Fibroblast of the conjunctiva (primary cell): ENCODE measurements at places on chromosomes 7 and 10.

DNA sequence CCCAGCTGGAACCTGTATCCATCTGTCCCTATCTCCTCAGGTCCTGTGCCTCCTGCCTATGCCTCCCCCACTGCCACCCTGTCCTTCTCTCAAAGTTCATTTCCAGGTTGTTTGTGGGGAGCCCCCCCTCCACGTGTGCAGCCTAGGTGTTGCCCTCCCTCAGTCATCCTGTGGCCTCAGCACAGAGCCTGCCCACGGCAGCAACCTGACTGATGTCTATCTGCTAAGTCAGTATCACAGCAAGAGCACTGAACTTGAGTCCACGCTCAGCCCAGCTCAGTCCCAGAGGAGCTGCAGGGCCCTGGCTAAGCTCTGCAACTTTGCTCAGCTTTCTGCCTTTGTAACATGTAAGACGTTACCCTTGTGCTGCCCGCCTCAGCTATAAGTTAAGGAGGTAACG lies 28.7 kb downstream of the FAM53B start:
- no peak for DNase-seq

DNA sequence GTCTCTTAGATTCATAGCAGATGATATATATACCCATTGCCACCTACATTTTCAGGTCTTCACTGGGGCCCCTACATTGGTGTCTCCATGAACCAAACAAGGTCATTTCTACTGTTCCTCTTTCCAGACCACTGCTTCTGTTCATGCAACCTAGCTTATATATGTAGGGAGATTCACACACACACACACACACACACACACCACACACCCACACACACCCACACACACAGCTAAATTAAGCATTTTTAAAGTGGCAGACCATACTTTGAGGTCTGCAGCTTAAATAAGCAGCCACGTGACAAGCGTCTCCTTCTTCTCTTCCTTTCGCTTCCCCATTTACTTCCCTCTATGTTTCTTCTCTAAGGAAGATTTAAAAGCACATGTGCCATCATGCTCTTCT lies 70.0 kb upstream of the CC2D2B start:
- no peak for DNase-seq

- peak; percentile 30 for DNase-seq
These were observed 70.5 kb downstream of the ZMIZ1 start for GRCh38 chr10:79139124-79139835.

- peak; percentile 17 for DNase-seq
These were observed 89.5 kb downstream of the HECW1 start for GRCh38 chr7:43201912-43202311.

GRCh38 chr10:6108631-6109443 lies 20.0 kb downstream of the RBM17 start:
- DNase-seq, result peak; percentile 26
